ENCODE measurements at places on chromosomes 5 and 9. TPM values are rescaled to one million over a fixed set of nuclear protein-coding genes. Genes with fewer than 3 reads are reported as not detected.

DNA sequence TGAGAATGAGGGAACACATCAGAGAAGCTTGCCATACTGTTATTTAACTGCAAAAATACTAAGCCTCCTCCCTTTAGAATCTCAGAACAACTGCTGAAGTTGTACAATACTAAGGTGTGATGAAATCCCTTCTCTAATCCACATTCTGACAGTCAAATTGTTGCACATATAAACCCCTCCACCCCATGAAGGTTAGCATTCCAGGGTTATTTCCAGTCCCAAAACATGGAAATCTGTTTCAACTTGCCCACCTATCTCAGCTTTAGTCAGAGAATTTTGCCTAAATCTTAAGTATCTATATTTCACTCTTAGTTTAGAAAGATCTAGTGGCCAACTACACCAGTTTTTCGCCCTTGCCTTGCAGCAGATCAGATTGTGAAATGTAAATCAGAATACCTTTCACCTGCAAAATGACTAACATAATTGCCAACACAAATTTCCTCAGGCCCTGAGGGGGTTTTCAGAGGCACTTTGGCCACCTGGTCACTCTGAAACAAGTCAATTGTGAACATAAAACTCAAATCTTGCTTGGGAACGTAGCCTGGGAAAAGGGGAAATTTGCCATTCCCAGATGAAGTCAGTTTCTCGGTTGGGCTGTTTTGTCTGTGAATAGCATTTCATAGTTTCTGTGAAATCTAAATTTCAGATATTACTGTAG, 93.9 kb downstream of the EFNA5 start:
- DNase-seq = no peak

CKMT2 gene
- total RNA-seq = 0.18 TPM

DNA sequence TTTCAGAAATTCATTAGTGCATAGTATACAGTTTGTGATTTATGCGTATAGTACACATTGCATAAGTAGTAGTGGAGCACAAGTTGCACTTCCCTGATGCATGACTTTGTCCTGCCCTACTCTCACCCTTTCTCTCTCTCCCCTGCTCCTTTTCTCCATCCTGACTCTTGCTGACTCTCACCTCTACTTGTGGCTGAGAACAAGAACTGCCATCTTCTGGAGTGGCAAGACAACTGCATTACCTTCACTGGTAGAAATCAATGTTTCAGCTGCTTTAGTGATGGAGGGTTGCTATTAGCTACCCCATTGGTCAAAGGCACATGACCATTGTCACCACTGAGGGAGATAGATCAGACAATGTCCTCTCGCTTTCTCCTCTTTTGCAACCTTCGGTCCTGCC, 26.9 kb downstream of the SPEF2 start:
- DNase-seq = no peak

GRCh38 chr9:89515416-89515815, 17.5 kb upstream of the SEMA4D start:
- DNase-seq = no peak

- no peak for DNase-seq
Observed at GRCh38 chr5:169013846-169014245, 287.1 kb downstream of the SLIT3 start.

- DNase-seq = no peak
Observed at GRCh38 chr9:130561056-130561455, 18.3 kb upstream of the FUBP3 start.

GRCh38 chr9:14311956-14312685, 1.8 kb downstream of the NFIB start:
- no peak for DNase-seq

GRCh38 chr5:67805666-67806348, 409.7 kb upstream of the PIK3R1 start:
- DNase-seq = no peak

DNA sequence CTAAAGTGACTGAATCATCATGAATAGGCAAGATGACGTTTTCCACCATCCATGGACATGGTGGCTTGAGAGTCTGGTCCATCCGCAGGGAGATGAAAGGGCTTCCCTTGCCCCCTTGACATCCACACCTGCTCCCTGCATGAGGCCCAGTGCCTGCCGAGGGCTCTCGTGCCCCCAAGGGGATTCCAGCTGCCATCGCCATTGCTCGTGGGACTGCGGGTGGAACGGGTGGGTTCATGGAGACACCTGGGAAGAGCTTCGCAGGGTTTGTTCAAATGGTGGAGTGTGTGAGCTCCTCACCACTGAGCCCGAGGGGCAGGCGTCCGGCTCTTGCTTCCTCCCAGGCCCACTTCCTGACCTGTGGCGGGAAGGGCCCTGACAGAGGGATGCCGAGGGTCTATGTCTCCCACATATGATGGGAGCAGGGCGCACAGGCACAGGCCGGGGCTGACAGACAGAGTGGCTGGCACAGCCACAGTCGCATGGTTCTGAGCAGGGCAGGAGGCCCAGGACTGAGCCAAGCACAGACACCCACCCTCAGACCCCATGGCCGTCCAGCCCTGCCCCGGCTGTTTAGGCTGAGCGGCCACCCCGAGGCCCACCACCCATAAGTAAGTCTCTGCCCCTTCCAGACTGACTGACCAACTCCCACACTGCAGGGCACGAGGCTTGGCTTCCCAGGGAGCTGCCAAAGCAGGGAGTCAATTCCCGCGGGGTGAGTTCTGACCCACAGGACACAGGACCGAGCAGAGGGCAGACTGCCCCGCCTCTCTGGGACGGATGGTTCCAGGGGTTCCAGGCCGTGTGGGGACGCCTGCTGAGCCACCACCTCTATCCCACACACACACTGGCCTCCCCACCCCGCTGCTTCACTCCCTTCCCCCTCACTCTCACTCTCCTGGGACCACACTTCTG, 70.0 kb upstream of the PPP1R26 start:
- DNase-seq = no peak

- DNase-seq = no peak
Observed at GRCh38 chr9:116913536-116913935, 226.4 kb downstream of the TRIM32 start.

GRCh38 chr9:33182519-33182918, 15.4 kb upstream of the B4GALT1 start:
- DNase-seq = no peak

DNA sequence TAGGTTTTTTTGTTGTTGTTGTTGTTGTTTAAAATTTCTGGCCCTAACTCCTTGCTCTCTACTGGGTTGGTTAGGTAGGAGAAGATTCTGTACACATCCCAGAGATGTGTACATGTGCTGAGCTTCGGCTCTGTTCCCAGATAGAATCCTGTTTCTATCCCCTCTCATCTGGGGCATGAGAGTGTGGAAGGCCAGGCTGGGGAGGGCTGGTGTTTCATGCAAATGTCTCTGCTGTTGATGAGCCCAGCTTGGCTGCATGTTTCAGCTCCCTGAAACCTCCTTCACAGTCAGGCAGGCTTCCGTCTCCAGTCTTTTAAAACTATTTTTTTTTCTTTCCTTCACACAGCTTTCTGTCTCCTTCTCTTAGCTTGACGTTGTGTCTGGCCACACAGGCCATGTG, 526.9 kb upstream of the KLF4 start:
- no peak for DNase-seq

GRCh38 chr9:97564291-97565175, 63.1 kb downstream of the TMOD1 start:
- DNase-seq = no peak

MPDZ gene
- total RNA-seq = 97.0 TPM

SLC34A3 gene
- not detected for total RNA-seq

- DNase-seq = no peak
Observed at GRCh38 chr5:148708854-148709253, 54.5 kb upstream of the HTR4 start.

GRCh38 chr5:151647320-151647861, 39.3 kb downstream of the SPARC start:
- DNase-seq = no peak

PIP5K1B gene
- total RNA-seq = 1.8 TPM

DNA sequence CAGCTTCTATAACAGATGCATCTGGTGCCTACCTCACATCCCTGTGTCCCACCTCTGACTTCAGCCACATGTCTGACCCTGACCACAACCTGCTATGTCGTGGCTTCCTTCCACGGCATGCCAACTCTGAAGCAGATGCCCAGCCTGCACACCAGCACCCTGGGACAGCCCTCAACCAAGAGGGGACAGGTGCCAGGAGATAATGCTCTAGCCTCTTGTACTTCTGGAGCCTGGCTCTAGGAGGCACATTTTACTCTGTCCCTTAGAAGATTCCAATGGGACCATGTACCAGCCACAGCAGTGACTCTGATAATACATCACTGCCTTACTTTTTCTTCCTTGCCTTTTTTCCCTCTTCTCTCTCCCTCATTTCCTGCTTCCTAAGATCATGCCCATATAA, 51.4 kb downstream of the EBF1 start:
- no peak for DNase-seq

PCDHGB7 gene
- total RNA-seq = 45.2 TPM

DNA sequence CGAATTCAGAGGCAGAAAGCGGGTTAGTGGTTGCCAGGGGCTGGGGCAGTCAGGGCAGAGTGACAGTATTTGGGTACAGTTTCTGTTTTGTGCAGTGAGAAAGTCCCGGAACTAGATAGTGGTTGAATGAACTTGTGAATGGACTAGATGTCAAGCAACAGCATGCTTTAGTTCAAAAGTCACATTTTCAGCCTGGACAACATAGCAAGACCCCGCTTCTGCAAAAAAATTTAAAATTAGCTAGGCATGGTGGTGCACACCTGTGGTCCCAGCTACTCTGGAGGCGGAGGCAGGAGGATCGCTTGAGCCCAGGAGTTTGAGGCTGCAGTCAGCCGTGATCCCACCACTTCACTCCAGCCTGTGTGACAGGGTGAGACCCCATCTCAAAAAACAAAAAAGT, 8.4 kb downstream of the NOTCH1 start:
- DNase-seq = no peak

PCDHB2 gene
- 44.9 TPM for total RNA-seq

GRCh38 chr5:3122216-3122615, 370.7 kb upstream of the IRX2 start:
- no peak for DNase-seq

GRCh38 chr5:33229216-33229615, 211.5 kb upstream of the TARS1 start:
- DNase-seq = no peak

GRCh38 chr9:33198165-33198564, 31.0 kb upstream of the B4GALT1 start:
- DNase-seq = no peak

- no peak for DNase-seq
Observed at GRCh38 chr5:147687118-147687517, 95.4 kb downstream of the JAKMIP2 start.

DNA sequence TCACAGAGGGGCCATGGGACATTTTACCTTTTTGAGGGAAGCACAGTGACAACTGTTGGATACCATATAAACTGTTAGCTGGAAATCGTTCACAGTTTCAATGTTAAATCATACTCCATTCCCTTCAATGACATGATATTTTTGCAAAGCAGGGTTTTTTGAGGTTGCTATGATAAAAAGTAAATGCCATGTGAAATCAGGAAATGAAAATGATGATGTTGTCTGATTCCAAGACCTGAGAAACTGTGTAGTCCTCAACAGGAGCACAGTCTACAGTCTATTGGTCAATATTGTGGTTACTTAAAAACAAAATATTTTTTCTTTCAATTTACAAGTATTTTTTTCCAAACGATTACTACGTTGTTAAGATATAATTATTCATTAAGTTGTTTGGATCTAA, 24.0 kb upstream of the ADAM19 start:
- DNase-seq = no peak

SMAD5 gene
- total RNA-seq = 68.5 TPM

LRRC14B gene
- not detected for total RNA-seq

GLDC gene
- 29.1 TPM for total RNA-seq

Measured in endothelial cell (in vitro differentiated cells).